NCI-H187 (cell line): ENCODE measurements at places on chromosomes 16 and 17.

DNA sequence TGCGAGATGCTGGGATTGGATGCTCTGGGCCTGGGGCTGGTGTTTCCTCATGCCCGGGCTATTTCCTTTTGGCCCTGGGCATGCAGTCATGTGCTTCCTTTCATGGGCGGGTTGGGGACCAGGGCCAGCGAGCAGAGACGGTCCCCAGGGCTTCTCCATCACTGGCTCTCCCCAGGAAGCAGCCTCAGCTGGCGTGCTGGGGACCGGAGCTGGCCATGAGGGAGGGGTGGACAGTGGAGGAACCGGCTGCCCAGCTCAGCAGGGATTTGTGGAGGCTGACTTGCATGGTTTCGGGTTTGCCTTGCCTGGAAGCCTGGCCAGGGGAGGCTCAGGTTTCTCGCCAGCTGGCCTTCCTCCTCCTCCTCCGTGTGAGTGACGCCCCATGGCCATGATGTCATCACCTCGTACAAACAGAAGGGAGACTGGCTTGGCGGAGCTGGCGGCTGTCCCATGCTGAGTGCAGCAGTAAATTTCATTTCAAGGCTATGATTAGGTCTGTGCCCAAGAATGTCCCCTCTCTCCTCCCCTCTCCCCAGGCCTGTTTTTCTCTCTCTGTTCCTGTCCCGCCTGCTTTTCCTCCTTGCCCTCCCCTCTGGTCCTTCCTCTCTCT lies 8.9 kb upstream of the TIMP2 start:
- no peak for DNase-seq

GRCh38 chr17:47210105-47210504 lies 957 bp downstream of the MYL4 start:
- DNase-seq: no peak

GRCh38 chr17:82547981-82548380 lies 28.4 kb downstream of the FOXK2 start:
- DNase-seq: no peak

DNA sequence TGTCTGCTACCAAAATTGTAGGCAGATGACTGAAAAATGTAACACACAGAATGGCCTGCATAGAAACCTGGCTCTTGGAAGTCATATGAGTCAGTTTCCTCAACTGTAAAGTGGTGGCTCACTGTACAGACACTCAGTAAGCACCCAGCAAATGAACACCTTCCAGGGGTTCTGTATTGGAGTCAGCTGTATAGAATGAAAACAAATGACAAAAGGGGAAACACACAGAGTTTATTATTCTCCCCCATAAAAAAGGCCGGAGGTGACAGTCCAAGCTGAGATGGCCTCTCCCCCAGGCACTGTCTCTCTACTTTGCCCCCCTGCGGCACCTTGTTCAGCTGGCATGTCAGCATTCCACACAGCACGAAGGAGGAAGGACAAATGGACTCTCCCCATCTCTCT lies 6.2 kb upstream of the MEOX1 start:
- no peak for DNase-seq

DNA sequence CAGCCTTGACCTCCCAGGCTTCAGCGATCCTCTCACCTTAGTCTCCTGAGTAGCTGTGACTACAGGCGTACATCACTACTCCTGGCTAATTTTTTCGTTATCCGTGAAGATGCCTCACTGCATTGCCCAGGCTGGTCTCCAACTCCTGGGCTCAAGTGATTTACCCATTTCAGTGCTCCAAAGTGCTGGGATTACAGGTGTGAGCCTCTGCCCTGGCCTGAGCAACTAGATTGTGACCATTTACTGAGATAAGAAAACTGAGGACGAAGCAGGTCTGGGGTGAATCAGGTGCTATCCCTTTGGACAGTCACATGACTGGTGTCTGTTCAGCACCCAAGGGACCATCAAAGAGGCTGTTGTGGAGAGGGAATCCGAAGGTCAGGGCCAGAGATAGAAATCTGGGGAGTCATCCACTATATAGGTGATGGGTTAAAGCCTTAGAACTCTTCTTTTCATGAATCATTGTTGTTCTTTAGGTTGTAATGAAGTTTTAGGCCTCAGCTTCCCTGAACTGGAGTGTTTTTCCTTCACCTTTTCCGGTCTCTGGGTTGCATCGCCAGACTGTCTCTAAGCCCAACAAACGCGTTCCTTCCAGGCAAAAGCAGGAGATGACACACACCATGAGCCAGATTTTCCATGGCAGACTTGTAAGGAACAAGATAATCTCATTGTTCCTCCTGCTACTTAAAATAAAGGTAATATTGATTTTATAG lies 62.5 kb downstream of the FTO start:
- no peak for DNase-seq

DNA sequence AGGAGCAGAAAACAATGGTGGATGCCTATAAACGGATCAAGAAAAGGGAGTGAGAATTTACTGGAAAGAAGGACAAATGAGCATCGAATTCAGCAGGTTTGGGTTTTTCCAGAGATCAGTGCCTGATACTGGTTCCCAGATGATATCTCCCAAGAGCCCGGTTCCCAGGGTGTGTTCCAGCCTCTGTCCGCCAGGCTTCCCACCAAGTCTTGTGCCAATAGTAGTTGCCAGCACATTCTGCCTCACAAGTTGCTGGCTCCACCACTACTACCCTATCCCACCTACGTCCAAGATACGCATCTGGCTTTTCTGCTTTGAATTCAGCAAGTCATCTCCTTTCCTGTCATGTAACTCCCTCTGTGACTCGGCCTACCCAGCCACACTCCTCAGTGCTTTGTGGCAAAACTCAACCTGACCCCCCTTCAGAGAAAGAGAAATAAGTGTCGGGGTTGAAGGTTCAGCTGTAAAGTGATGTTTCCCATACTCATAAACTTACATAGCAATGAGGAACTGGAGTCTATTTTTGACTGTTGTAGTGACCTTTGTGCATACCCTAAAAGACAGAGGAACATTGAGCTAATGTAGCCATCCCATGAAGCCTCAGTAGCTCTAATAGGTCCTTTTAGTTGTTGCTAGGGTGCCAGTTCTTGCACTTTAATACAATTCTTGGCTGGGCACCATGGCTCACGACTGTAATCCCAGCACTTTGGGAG lies 277.0 kb downstream of the IRX3 start:
- no peak for DNase-seq

- no peak for DNase-seq
These were observed 95.2 kb downstream of the C16orf78 start for GRCh38 chr16:49468611-49469310.

- DNase-seq: no peak
These were observed 35.7 kb downstream of the SMARCE1 start for GRCh38 chr17:40611840-40612474.
